Activated naive CD8-positive, alpha-beta T cell treated with anti-CD3 and anti-CD28 coated beads, Interleukin-2, amount 50 U/mL, for 24 hours (primary cell): ENCODE measurements at places on chromosomes 7 and 10.

DNA sequence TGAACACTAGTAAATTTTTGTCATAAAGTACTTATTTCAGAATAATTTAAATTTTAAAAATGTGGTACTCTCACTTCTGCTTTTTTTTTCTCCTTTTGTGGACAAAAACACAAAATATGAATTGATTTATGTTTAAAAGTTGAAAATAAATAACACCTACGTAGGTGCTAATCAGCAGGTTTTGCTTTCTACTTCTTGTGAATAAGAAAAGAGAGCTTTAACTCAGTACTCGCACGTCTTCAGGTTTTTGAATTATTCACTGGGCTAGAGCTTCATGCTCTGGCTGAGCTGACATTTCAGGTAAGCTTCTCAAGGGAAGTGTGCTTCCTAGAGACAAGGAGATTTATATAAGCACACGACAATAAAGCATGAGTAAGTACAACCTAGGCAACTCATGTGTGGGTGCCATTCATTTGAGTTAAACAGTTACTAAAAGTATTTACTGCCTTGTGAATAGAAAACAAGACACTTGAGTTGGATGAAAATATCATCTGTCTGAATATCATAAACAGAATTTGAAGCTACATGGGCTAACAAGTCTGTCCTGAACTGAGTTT lies 190.0 kb upstream of the POT1 start:
- no peak for DNase-seq

DNA sequence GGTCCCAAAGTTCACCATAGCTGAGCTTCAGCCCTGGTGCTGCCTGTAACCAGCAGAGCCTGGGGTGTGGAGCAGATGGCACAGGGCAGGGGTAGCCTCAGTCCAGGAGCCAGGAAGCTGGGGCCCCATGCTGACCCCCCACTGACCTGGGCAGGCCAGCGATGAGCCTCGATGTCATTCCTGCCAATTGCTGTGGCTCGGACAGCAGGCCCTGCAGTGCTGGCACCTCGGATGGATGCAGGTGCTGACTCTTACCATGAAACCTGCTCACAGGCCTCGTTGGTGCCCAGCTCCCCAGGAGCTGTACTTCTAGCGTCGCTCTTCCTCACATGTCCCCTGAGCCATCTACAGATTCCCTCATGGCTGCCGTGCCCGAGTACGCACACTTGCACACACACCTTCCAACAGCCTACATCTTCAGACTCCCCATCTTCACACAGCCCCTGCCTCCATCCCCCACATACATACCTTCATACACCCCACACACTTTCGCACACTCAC lies 46.8 kb upstream of the PCBD1 start:
- no peak for DNase-seq

GRCh38 chr7:130505753-130506152 lies 13.9 kb downstream of the MEST start:
- no peak for DNase-seq

DNA sequence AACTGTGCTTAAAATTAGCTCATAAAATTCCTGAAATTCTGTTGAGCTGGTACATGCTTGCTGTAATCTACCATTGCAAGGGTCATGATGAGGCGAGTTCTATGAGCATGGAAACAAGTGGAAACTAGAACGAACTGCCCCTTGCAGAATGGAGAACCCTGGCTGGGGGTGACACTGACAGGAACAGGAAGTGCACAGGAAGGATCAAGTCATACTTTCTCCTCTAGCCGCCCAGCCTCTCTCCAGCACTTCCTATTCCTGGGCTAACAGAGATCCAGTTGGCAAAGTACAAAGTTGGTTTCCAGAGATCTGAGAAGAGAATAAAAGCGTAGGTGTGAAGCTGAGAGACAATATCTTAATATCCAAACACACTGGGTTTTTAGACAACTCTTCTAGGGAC lies 414.2 kb upstream of the PODXL start:
- no peak for DNase-seq

DNA sequence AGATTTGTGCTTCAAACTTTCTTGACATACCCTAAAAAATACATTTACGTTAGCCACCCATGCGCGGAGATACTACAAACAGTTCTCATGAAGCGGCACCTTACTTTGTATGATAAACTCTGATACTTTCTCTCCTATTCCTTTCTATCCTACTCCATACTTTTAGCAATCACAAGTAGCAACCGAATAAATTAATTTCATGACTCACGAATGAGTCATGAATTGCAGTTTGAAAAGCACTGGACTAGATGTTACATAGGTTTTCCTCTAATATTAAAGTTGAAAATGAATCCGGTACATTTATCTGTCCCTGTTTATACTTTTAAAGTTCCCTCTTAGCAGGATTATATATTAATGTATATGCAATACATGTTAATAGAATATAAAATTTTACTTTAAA lies 67.6 kb downstream of the CUBN start:
- no peak for DNase-seq

GRCh38 chr7:131556053-131556908 lies at the start of gene PODXL:
TSS of gene PODXL (minus strand) at chr7:131556628. CDS start at chr7:131556359, 269 bp downstream.
- peak; percentile 54 for DNase-seq

- DNase-seq: no peak
Measured at GRCh38 chr7:47565640-47566250, 16.2 kb downstream of the TNS3 start.

DNA sequence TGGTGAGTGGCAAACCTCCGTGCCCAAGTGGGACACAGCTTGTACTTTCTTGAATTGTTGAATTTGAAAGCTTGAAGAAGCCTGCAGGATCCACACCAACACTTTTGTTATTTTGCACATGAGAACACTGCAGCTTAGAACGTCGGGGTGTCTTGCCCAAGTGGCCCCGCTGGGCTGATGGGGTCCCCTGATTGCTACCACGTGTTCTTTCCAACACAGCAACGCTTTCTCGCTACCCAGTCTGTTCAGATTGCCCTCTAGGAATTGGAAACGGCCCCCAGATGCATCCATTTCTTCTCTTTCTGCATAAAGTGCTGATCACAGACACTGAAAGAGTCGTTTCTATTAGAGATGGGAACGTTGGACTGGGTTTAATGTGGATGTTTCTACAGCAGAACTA lies 268.5 kb downstream of the ADARB2 start:
- DNase-seq: no peak

DNA sequence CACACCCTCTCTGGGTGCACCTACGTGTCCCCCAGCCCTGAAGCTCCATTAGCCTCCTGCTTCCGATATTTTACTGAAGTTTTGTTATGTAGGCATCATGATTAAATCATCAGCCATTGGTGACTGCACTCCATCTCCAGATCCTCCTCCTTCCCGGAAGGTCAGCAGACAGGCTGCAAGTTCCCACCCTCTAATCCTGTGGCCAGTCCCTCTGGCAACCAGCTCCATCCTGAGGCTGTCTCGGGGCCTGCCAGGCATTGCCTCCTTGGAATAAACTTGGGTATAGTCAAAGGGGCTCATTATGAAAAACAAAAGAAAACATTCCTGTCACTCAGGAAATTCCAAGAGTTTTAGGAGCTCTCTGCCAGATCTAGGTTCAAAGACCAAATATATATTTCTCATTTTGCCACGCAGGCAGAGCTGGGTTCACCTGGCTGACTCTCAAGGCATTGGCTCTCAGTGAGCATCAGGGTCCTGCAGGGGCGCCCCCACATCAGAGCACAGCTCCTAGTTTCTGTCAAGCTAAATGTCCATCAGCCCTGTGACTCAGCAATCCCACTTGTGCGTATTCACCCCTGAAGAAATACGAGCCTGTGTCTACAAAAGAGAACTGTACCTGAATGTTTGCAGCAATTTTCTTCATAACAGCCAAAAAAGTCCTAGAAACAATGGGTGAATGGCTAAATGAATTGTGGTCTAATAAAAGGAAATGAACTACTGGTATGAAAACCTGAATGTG lies 27.4 kb upstream of the TMEM72 start:
- DNase-seq: no peak

GRCh38 chr10:117299435-117299834 lies 58.5 kb downstream of the SLC18A2 start:
- no peak for DNase-seq

DNA sequence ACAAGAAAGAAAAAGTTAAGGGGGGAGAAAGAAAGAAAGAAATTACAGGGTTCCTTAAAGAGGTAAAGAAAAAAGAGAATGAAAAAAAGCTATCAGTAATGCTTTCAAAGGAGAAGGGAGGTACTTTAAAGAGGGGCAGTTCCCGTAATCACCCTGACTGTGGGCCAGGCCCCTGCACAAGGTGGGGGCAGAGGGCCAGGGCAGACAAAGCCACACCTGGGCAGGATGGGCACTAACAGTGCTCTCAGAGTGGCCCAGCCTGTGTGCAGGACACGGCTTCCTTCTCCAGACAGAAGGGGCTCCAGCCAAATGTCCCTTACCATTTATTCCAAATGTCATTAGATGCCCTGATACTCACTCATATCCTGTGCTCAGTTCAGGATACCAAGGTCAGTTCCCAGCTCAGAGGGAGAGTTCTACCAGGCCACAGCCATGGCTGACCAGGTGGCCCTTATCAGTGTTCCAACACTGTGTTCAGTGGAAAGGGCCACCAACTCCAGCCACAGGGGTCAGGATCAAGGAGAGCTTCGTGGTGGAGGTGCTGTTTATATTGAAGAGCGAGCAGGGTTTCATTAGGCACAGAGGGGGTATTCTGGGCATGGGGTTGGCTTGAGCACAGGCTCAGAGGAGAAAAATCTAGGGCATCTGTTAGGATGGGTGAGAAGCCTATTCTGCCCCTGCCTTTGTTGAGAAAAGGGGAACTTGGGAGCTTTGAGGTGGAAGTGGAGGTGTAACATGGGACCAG lies 29.9 kb downstream of the DPCD start:
- DNase-seq: no peak

DNA sequence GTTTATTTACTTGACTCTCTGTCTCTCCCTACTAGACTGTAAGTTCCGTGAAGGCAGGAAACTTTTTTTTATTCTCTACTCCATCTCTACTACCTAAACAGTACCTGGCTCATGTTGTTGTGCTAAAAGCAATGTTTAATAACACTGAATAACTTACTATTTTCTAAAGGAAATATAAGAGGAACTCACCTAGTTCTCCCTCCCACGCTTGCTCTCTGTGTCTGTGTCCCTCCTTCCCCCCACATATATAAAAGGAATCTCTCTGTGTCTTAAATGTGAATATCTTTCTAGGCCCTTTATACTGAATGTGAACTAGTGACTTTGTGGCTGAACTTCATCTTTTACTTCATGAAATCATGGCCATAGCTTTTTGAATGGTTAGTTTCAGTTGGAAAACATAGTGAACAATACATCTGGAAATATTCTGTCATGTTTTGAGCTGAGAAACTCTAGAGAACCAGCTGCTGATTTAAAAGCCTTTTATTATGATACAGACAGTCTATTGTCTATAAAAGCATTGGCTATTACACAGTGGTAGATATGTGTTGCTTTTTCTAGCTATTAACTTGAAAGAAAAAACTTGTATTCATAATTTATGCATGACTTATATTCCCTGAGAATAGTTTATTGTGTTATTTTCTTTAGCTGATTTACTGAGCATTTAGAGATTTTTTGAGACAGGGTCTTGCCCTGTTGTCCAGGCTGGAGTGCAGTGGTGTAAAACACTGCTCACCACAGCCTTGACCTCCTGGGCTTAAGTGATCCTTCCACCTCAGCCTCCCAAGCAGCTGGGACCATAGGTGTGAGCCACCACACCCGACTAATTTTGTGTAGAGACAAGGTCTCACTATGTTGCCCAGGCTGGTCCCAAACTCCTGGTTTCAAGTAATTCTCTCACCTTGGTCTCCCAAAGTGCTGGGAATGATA lies 42.5 kb downstream of the VCL start:
- no peak for DNase-seq

- DNase-seq: no peak
Measured at GRCh38 chr7:159088016-159088865, 56.4 kb downstream of the VIPR2 start.

GRCh38 chr10:17871036-17871435 lies 61.9 kb downstream of the MRC1 start:
- no peak for DNase-seq

GRCh38 chr7:123023126-123023525 lies 27.6 kb upstream of the TAS2R16 start:
- DNase-seq: no peak

- peak; percentile 6 for DNase-seq
Measured at GRCh38 chr10:29517352-29517923, 117.3 kb downstream of the SVIL start.

GRCh38 chr7:31935124-31936054 lies 134.8 kb downstream of the PDE1C start:
- DNase-seq: no peak

DNA sequence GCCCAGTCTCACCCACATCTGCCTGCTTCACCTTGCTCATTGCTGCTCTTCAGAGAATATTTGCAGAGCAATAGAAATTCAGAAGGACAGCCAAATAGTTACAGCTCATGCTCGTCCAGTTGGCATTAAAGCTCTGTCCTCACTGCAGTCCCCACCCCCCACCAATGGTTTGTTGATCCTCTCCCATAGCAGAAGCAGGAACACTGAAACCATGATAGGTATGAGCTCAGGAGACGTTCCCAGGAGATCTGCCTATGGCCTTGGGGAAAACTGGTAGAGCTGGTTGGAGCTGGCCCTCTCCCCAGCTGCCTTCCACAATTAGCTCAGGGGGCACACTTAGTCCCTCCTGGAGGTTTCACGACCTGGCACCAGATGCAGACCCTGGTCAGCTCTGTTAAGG lies 68.6 kb upstream of the KMT2C start:
- DNase-seq: no peak

GRCh38 chr7:111657018-111657417 lies 94.7 kb upstream of the IMMP2L start:
- no peak for DNase-seq

DNA sequence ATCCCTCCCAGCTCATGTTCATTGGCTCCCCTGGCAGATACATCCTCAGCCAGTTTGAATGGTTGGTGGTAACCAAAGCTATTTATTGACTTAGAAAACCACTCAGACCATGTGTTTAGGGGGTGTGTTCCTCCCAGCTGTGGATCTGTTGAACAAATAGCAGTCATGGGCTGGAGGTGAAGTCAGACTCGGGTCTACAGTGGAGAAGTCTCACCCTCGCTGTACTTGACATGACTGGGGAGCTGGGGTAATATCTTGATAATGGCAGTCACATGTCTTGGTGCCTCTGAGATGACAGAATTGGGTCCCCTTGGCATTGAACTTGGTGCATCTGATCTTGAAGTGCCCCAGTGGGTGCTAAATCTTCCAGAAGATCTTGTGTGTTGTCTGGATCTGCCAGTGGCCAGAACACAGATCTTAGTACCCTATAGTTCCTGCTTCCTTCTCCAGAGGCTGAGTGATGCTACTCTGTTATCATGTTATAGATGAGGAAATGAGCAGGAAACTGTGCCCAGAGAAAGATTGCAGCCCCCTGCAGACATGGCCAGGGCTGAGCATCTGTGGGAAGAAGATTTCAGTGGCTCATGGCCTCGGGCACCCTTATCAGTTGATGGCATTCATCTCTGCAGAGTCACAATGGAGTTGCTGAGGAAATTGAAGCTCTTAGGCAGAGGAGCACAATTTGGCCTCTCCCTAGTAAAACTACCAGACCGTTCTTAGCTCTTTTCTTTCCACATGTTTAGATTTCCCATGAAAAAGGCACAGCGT lies 50.4 kb downstream of the ADRA2A start:
- no peak for DNase-seq

DNA sequence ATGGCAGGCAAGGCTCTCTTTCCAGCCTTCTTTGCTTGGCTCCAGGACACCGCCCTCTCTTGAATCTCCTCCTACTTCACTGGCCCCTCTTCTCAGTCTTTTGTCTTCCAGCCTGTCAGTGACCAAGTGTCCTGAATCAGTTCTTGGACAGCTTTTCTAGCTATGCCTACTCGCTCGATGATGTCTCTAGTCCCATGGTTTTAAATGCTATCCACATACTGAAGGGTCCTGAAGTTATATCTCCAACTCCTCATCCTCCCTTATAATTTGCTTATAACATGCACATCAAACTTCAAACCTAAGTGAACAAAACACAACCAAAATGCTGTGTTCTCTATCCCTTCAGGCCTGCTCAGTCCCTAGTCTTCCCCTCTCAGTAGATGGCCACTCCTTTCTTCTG lies 5.0 kb upstream of the GOLGA7B start:
- no peak for DNase-seq
